ENCODE measurements at places on chromosomes 3 and 15.

DNA sequence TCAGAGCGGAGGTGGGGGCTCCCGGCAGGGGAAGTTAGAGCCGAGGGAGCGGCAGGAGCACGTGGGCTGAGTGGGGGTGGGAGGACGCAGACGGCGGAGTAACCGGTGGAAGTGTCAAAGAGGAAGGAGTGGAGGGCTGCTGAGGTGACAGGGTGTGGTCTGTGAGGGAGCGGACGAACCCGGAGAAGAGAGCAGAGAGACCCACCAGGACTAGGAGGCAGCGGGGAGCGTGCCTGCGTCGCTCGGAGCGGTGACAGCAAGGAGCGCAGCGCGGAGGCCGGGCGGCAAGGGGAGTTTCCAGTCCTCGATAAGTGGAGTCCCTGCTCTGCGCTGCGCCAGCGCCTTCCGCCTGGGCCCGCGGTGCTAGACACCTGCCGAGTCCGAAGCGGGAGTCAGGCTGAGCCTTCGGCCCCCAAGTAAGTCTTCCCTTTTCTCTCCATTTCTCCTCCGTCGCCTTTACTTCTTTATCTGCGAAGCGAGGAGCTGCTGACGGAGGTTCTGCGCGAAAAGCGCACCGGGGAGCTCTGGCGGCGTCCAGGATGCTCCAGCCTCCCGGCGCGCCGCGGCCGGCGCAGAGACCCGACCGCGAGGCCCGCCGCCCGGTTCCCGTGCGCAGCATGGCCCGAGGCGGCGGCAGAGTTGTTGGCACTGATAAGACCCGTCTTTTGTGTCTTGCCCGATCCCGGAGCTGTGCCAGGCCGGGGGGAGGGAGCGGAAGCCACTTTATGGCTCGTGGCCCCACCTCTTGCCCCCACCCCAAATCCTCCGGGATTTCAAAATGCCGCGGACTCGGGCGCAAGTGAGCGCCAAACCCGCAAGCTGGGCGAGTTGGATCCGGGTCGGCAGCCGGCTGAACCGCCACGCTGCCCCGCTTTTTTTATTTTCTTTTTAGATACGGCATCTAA is 533.0 kb upstream of the SEMA6D start:
- peak; percentile 58 for DNase-seq

DNA sequence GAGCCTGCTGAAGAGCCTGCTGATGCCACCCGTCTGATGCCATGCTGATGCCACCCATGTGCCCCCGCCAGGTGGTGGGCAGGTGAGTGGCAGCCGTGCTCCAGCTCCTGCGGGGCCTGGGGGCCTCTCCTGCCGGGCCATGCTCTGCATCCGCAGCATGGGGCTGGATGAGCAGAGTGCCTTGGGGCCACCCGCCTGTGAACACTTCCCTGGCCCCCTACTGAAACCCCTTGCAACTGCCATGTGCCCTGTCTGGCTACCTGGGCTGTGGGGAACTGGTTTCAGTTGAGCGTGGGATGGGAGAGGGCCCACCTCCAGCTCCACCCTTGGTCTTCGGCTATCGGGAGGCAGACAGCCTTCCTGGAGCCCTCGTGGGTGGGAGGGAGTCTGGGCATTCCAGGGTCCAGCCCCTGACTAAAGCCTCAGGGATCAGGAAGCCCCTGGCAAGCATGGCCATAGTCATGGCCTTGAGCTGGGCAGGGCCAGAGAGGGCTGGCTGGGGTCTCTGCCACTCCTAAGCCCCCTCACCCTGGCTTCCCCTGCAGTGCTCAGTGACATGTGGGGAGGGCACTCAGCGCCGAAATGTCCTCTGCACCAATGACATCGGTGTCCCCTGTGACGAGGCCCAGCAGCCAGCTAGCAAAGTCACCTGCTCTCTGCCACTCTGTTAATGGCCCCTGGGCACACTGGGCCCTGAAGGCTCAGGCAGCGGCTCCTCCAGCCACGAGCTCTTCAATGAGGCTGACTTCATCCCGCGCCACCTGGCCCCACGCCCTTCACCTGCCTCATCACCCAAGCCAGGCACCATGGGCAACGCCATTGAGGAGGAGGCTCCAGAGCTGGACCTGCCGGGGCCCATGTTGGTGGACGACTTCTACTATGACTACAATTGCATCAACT is 92.2 kb downstream of the TBC1D2B start:
- DNase-seq: no peak

DNA sequence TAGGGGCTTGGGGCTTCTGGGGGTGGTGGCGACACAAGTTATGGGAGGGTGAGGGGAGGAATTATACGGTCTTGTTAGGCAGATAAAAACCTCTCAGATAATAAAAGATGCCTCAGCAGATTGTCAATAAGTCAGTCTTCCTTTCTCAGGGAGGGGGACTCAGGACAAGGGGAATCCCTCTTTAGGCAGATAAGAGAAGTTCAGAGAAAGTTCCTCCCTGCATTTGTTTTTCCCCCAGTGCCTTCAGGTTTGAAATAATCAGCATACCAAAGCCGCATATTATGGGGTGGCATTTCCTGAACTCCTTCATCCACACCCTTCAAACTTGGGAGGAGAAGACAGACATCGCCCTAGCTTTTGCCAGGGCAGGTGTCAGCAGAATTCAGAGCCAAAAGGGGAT is 8.5 kb downstream of the PPCDC start:
- no peak for DNase-seq

DNA sequence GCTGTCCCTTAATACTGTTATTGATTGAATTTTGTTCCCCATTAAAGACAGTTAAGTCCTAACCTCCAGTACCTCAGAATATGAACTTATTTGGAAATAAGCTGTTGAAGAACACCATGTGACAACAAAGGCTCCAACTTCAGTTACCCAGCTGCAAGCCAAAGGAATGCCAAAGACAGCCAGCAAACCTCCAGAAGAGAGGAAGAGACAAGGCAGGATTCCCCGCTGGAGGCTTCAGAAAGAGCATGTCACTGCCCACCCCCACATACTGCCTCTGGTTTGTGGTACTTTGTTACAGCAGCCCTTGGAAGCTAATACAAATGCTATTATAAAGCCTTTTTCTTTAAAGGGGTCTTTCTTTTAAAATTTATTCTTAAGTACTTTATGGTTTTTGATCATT is 18.4 kb upstream of the NEK10 start:
- no peak for DNase-seq

GRCh38 chr3:69738859-69739203 is 433 bp upstream of the MITF start:
- DNase-seq: no peak

DNA sequence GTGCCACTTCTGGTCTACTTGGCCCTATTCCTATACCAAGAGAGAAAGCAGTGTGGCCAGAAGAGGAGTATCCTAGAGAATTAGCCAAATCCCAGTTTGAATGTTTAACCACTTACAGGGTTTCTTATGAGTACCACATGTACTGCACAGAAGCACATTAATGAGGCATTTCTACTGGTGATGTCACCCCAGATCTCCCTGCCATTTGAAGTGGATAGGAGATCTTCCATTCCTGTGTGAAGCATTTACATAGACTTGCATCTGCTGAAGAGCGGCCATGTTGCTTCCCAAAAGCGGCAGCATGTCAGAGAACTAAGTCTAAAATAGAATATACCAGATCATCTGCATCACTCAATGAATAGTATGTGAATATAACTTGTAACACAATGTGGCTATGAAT is 108.4 kb upstream of the TUSC7 start:
- DNase-seq: no peak

DNA sequence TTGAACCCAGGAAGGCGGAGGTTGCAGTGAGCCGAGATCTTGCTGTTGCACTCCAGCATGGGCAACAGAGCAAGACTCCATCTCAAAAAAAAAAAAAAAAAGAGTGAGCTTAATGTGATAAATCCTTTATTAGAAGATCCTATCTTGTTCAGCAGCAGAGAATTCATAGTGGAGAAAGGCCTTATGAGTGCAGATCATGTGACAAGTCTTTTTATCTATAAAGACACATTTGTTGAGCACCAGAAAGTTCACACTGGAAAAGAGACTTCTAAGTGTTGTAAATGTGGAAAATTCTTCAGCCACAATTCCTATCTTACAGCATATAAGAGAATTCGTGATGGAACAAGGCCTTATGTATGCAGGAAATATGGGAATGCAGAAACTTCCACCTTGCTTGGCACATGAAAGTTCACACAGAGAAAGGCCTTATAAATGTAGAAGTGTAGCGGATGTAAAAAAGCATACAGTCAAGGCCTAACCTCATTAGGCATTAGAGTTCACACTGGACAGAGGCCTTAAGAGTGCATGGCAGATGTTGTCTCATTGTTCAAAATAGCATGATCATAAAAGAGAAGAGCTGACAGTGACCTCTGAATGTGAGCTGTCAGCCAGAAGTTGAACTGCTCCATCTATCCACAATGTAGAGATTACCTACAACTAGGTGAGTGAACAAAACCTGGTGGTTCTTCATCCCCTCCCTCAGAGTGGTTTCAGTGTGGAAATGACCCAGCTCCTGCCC is 16.7 kb downstream of the ADAM10 start:
- no peak for DNase-seq

GRCh38 chr15:67114846-67115585 is 49.6 kb downstream of the SMAD3 start:
- DNase-seq: no peak

- DNase-seq: peak; percentile 34
These were observed 53.1 kb downstream of the TGFBR2 start for GRCh38 chr3:30659270-30660130.

GRCh38 chr3:30513374-30514152 is 92.8 kb upstream of the TGFBR2 start:
- DNase-seq: no peak

DNA sequence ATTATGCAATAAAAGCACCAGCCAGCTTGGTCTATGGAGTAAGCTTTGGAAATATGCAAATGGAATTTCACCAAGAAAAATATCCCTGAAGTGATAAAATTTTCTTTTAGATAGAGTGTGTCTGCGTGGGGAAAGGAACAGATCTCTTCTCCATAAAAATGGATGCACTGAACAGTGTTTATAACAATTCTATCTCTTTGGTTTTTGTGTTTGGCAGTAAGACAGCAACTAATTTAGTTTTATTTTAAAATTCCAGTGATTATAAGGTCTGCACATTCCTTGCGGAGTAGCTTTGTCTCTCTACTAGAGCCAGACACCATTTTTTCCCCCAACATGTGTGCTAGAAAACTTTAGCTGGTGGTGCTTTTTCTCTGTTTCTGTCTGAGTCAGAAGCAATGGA is 712.4 kb downstream of the GRM7 start:
- no peak for DNase-seq
